ENCODE measurements at places on chromosomes 2 and 18. TPM values are rescaled to one million over a fixed set of nuclear protein-coding genes. Genes with fewer than 3 reads are reported as not detected.

The BOLL gene
- 0.08 TPM for total RNA-seq

The RAB27B gene
- 7.5 TPM for total RNA-seq

The ZNF407 gene
- 5.2 TPM for total RNA-seq

The CFAP221 gene
- total RNA-seq: not detected

The EDAR gene
- not detected for total RNA-seq

The TIGD1 gene
- 5.2 TPM for total RNA-seq

The ANKRD62 gene
- not detected for total RNA-seq

The SCN9A gene
- total RNA-seq: 1.0 TPM

The MATN3 gene
- total RNA-seq: 3.8 TPM

The ZNF385B gene
- total RNA-seq: not detected

The PARD6G gene
- 5.9 TPM for total RNA-seq

The CCDC85A gene
- not detected for total RNA-seq

The SERPINB4 gene
- 0.64 TPM for total RNA-seq

The CRYGC gene
- not detected for total RNA-seq

The LTBP1 gene
- 334 TPM for total RNA-seq

The NGEF gene
- 3.0 TPM for total RNA-seq

The HDHD2 gene
- 16.9 TPM for total RNA-seq

The CHST10 gene
- total RNA-seq: 19.7 TPM

The IL1F10 gene
- total RNA-seq: not detected

The DAPL1 gene
- not detected for total RNA-seq

The PAX8 gene
- 1.9 TPM for total RNA-seq

The ABCA12 gene
- total RNA-seq: under 0.01 TPM

The RAB6C gene
- not detected for total RNA-seq

The LCT gene
- total RNA-seq: 0.08 TPM

The HAAO gene
- 2.7 TPM for total RNA-seq

The ADCY3 gene
- total RNA-seq: 71.5 TPM

The SMAD4 gene
- 63.0 TPM for total RNA-seq

The IL1R2 gene
- total RNA-seq: 6.1 TPM

The ATOH8 gene
- 5.3 TPM for total RNA-seq

The THSD7B gene
- total RNA-seq: 0.13 TPM

The TNP1 gene
- not detected for total RNA-seq

The FHOD3 gene
- 4.9 TPM for total RNA-seq
